CD14-positive monocyte (primary cell): ENCODE measurements at places on chromosomes 2 and 18. TPM values are rescaled to one million over a fixed set of nuclear protein-coding genes. Genes with fewer than 3 reads are reported as not detected.
A peak's percentile ranks its signal among the peaks of the same experiment; 100 is the strongest.

The DSG4 gene
- polyA plus RNA-seq: not detected

The ECEL1 gene
- not detected in 2 replicates for polyA plus RNA-seq

The TXNDC2 gene
- 0.10 TPM for polyA plus RNA-seq

The FOXD4L1 gene
- not detected for polyA plus RNA-seq

The NDUFAF7 gene
- 4.9 and 12.2 TPM in 2 replicates for polyA plus RNA-seq

The UPP2 gene
- not detected for polyA plus RNA-seq

The TGOLN2 gene
- polyA plus RNA-seq: 111 TPM

The IHH gene
- polyA plus RNA-seq: not detected

The MREG gene
- polyA plus RNA-seq: 0.09 and 0.47 TPM in 2 replicates

The PDCD1 gene
- polyA plus RNA-seq: not detected

The AGXT gene
- not detected for polyA plus RNA-seq

DNA sequence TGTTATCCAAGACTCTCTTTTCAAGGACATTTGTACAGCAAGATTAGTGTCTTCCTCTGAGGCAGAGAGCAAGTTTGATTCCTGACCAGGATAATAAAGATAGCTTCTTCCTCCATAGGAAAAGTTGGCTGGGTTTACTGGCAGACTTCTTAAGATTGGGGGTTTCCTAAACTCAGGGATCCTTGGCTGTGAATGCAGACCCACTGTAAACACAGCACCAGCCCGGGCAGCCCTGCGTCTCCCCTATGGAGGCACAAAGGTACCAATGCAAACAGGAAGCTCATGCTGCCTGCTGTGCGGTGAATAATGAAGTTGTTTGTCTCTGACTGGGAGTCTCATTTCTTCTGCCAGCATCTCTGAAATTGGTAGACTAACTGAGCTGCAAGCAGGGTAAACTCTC, 96.2 kb upstream of the ARHGAP28 start:
- H3K27ac ChIP-seq: no peak overlapping the region
- no peaks in the 10 kb centered on the region for H3K27me3 ChIP-seq
- no peaks in the 10 kb centered on the region for H3K36me3 ChIP-seq

- no peak overlapping the region for H3K4me3 ChIP-seq
- H3K4me1 ChIP-seq: peaks cover 7% of the 10 kb centered on the region
- DNase-seq: no peak
Measured at GRCh38 chr2:25966531-25967270, 15.6 kb downstream of the KIF3C start.

DNA sequence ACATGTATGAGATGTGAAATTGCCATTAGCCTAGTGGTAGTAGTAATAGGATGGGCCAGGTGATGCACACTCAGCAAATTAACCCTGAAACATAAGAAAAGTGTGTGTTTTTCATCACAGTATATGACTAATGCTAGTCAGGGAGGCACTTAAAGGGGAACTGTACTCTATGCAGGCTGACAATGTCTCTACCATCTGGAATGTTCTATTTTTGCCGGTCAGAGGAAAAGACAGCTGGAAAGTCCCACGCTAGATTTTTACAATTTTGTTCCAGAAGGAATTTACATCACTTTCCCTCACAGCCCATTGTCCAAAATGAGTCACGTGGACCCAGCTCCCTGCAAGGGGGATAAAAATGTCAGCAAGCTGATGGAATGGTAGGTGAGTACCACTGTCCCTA, 746.3 kb upstream of the CHAC2 start:
- no peak overlapping the region for H3K4me3 ChIP-seq
- H3K27me3 ChIP-seq: no peaks in the 10 kb centered on the region
- H3K36me3 ChIP-seq: no peaks in the 10 kb centered on the region
- H3K4me1 ChIP-seq: no peaks in the 10 kb centered on the region
- no peak for DNase-seq

- peaks cover 6% of the 10 kb centered on the region for H3K4me1 ChIP-seq
- peak; percentile 16 for DNase-seq
- H3K36me3 ChIP-seq: no peaks in the 10 kb centered on the region
- no peak overlapping the region for H3K27ac ChIP-seq
Measured at GRCh38 chr2:12552092-12552491, 164.6 kb upstream of the TRIB2 start.

- H3K27me3 ChIP-seq: no peaks in the 10 kb centered on the region
- no peak for DNase-seq
- no peak overlapping the region for H3K4me3 ChIP-seq
- no peaks in the 10 kb centered on the region for H3K4me1 ChIP-seq
Measured at GRCh38 chr2:33116799-33117198, 170.0 kb downstream of the LTBP1 start.

DNA sequence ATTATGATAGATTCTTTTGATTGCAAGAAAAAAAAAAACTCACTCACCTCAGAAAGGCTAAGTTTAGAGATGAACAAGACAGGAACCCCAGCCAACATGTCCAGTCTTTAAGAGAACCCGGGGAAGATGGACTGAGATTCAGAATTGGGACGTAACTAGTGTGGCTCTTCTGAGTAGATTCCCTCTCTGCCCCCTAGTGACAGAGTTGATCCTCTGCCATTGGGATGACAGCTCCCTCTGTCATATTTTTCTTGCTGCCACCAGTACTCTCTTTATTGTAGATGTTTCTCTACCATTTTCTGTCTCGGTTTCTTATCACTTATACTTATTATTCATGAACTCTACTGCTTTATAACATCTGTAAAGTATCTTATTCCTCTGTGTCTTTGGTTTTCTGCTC, 77.7 kb downstream of the GULP1 start:
- H3K27me3 ChIP-seq: no peaks in the 10 kb centered on the region
- H3K36me3 ChIP-seq: no peaks in the 10 kb centered on the region
- H3K4me1 ChIP-seq: no peaks in the 10 kb centered on the region
- H3K27ac ChIP-seq: no peak overlapping the region
- H3K4me3 ChIP-seq: no peak overlapping the region

DNA sequence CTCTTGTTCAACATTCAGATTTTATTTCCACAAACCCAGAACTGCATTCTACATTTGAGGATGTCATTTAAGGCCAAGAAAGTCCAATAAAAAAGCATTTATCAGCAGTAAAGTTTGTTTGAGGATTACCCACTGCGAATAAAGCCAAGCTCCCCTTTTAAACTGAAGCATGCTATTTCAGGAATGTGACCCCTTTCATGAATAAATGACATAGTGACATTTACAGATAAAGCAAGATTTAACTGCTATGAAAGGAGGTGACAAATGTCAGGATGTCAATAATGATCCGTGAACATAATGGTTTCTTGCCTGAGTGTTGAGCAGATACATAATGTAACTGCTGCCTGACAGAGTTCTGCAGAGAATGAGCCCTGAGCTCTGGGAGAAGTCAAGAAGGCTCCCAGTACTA, 146.3 kb downstream of the TDRD15 start:
- H3K36me3 ChIP-seq: no peaks in the 10 kb centered on the region
- no peaks in the 10 kb centered on the region for H3K27me3 ChIP-seq
- no peak for DNase-seq

GRCh38 chr2:240575101-240575965, 7.0 kb downstream of the RNPEPL1 start:
- no peak overlapping the region for H3K27ac ChIP-seq
- no peaks in the 10 kb centered on the region for H3K27me3 ChIP-seq
- peaks cover 65% of the 10 kb centered on the region for H3K36me3 ChIP-seq
- H3K4me1 ChIP-seq: peaks cover 45% of the 10 kb centered on the region
- no peak overlapping the region for H3K4me3 ChIP-seq
